ENCODE measurements at places on chromosomes 5 and 9.

- no peak for DNase-seq
Observed at GRCh38 chr9:120883608-120883996, 6.6 kb upstream of the PHF19 start.

DNA sequence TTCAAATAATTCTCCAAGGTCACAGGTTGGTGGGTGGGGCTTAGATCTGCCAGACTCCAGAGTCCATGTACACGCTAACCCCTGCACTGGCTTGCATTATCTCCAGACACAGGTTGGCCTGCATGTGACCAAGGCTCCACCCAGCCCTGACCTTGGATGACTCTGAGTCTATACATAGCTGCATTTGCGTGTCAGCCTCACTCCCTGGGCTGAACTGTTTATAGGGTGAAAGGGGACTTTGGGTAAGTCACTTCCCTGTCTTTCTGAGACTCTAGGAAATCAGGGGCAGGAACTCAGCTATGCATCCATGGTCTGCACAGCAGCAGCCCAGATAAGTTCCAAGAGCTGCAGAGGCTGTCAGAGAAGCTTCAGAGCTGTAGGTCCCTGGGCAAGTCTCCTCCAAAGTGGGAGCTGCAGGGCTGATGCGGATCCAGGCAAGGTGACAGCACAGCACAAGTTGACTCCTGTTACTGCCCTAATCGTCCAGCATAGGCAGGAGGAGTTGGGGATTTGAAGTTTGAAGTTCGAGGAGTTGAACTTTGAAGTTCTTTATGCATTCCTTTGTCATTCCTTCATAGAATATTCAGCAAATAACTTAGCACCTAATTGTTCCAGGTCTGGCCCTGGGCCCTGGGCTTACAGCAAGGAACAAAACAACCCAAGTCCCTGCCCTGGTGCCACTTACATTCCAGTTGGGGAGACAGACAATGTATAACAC lies 53.4 kb downstream of the SLC22A5 start:
- no peak for DNase-seq

DNA sequence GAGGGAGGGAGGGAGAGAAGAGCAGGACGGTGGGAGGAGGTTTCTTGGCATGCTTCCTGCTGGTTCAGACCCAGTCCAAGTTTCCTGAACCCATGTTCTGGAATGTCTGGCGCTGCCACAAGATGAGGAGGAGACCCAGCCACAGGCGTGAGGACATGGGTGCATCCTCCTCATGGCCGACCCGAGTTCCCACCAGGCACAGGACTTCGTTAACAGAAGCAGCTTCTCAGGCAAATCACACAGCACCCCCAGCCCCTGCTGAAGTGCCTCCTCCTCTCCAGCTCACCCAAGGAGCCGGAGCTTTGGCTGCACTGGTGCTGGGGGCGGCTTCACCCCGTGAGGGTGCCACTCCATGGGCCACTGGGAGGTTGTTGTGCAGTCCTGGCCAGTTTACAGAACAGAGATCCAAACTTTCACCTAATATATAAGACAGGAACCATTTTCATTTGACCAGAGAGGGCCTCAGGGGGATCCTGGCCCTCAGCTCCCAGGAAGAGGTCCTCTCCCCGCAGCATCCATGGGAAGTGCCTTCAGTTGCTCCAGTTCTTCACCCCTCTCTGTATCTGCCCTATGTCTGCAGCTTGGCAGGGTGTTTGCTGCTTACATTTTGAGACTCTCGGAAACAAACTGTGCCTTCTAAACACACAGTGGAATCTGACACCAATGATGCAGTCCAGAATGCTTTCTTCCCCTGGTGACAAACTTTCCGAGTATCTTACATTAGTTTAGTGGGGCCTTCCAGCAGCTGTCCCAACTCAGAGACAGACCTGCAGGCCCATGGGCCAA lies 10.2 kb upstream of the NKD2 start:
- DNase-seq: no peak

GRCh38 chr9:18233311-18233710 lies 240.6 kb upstream of the ADAMTSL1 start:
- DNase-seq: no peak

GRCh38 chr5:119322948-119323537 lies 32.8 kb upstream of the TNFAIP8 start:
- no peak for DNase-seq

GRCh38 chr5:169112016-169112415 lies 188.9 kb downstream of the SLIT3 start:
- no peak for DNase-seq

- DNase-seq: no peak
Observed at GRCh38 chr9:91208419-91208745, 153.3 kb downstream of the AUH start.

DNA sequence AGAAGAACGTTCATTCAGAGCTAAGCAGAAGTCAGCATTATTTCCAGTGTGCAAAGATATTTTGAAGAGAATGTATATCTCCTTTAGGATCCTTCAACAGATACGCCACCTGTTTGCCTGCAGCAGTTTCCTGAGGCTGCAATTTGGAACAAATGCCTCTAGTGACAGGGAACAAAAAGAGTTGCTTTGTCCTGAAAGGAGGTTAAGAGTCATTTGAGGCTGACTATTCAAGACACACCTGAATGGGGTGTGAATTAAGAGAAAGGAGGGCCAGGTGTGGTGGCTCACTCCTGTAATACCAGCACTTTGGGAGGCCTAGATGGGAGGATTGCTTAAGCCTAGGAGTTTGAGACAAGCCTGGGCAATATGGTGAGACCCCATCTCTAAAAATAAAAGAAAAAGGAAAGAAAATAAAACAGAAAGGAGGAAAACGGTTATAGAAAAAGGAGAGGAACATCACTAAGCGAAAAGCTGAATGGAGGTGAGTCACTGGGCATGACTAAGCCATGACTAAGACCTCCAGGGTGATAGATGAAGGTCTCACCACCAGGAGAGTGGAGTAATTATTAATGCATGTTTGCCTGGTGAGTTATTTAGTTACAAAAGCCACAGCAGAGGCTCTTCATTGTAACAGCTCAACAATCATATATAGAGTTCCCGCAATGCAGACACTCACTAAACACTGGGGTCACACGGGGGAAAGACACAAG lies 255.2 kb upstream of the TNC start:
- DNase-seq: no peak

- no peak for DNase-seq
Observed at GRCh38 chr9:38120961-38121360, 51.9 kb upstream of the SHB start.

GRCh38 chr5:91119981-91120850 lies 262.9 kb downstream of the ARRDC3 start:
- DNase-seq: no peak

All from stimulated activated CD4-positive, alpha-beta T cell treated with anti-CD3 and anti-CD28 coated beads, Interleukin-4, amount 100 ng/mL, for 4 hours (primary cell).